Subcutaneous adipose tissue (tissue), 4 donors: ENCODE measurements at places on chromosomes 7 and 10. TPM values are rescaled to one million over a fixed set of nuclear protein-coding genes. Genes with fewer than 3 reads are reported as not detected.

Gene ZNF503
- total RNA-seq = 5.3 TPM

Gene SPDYE16
- total RNA-seq = not detected

Gene KLLN
- total RNA-seq = 0.34 TPM

Gene GTPBP10
- 33.4 TPM for total RNA-seq

Gene GRID2IP
- total RNA-seq = not detected

Gene CPVL
- total RNA-seq = 13.0 TPM

Gene ARHGAP22
- total RNA-seq = 15.0 TPM

Gene FMC1
- total RNA-seq = 22.3 TPM

Gene COL28A1
- 1.5 TPM for total RNA-seq

Gene SPDYE5
- total RNA-seq = not detected
